Fibroblast of lung (primary cell): ENCODE measurements at places on chromosomes 2 and 18. TPM values are rescaled to one million over a fixed set of nuclear protein-coding genes. Genes with fewer than 3 reads are reported as not detected.

Gene SLC16A14
- 1.5 and 5.6 TPM in 2 replicates for total RNA-seq

Gene CXCR2
- not detected in 2 replicates for total RNA-seq

Gene CD302
- total RNA-seq, result 9.4 and 15.9 TPM in 2 replicates

Gene IGFBP2
- total RNA-seq, result 32.6 and 36.3 TPM in 2 replicates

Gene RESP18
- total RNA-seq, result not detected in 2 replicates

Gene ASB18
- total RNA-seq, result not detected in 2 replicates

Gene NT5DC4
- total RNA-seq, result not detected in 2 replicates

Gene SLC5A7
- not detected in 2 replicates for total RNA-seq

GRCh38 chr2:12718015-12718671, 1.4 kb downstream of the TRIB2 start:
- DNase-seq, result peak; percentile 38

GRCh38 chr18:32724071-32724749, 48.6 kb downstream of the KLHL14 start:
- no peak for DNase-seq

DNA sequence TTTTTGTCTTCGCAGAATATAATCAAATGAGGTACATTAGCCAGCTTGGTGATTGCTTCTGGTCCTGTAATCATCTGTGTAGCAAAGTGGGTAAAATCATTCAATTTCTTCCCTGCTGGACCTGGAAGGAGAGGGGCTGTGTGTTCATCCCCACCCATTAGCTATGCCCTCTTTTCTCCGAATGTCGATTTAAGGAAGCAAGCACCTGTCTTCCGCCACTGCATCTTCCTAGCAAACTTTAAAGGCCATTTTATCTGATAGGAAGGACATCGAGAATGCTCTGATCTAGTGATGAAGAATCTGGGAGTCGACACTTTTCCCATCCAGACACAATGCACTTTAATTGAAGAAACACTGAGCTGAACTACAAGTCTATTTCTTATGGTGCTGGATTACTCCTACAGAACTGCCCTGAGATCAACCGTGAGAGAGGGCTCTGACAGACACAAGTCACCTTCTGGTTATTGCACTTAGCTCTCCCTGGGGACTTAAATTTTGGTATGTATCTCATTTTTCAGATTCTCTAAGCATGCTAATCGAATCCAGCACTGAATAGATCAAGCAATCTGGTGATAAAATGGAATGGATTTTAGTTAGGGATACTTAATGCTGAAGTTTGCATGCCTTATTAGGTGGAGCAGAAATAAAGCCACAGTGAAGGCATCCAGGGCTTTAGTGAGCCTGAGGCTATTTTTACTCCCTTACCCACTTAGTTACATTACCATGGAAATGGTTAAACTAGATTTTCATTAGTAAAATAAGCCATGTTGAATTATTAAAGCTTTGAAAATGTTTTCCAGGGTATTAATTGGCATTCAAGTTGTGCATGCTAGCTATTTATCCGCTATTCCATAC, 1.3 kb downstream of the NYAP2 start:
- no peak for DNase-seq

GRCh38 chr2:227576110-227576509, 22.6 kb upstream of the SCYGR2 start:
- DNase-seq, result no peak

DNA sequence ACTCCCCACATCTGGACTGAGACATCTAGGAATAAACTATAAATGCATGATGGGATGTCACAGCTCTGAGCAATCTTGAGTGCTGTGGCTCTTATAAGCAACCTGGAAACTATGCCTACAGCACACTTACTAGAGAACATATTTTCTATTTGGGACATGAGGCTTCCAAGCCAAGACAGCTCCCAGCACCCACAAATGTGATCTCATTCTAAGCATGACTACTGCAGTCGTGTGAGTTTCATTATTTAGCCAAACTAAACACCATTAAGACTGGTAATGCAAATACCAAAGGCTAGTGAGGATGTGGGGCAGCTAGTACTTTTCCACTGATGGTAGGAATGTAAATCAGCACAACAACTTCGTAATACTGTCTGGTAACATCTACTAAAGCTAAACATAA, 72.5 kb downstream of the RTTN start:
- DNase-seq, result peak; percentile 95
